ENCODE measurements at places on chromosomes 7 and 10.

DNA sequence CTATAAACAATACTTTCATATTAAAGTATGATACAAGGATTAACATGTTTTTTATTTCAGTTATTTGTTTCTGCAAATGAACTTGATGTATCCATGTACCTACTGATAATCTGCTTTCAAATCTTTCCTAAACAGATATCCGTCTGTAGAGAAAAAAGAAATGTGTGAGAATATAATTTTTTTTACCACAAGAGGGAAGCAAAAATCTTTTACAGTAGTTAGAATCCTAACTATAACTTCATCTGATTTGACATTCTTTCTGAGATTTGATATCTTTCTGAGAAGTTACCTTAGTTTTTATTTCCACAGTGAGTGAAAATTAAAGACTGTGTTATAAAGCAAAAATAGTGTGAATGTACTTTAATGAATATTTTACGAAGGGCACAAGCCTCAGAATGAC lies 203.9 kb upstream of the PCLO start:
- DNase-seq = no peak

DNA sequence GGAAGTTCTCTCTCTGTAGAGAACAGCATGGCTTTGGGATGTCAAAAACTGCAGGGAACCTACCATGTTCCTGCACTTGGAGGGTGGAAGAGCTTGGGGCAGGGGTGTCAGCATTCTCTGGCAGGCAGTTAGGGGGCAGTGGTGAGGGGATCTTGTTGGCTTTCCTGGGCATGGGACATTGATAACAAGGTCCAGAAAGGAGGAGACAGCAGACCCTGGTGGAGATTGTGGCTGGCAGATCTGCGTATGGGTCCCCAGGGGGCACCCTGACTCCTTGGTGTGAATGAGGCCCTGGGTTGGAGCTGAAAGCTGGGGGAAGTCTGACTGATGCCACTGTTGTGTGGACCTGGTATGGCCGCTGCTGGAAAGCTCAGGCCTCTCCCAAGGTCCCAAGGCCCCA lies 22.9 kb upstream of the CAMK2B start:
- no peak for DNase-seq

GRCh38 chr7:3518546-3518945 lies 217.5 kb downstream of the SDK1 start:
- DNase-seq = no peak

- DNase-seq = no peak
These were observed 57.0 kb downstream of the ZNF277 start for GRCh38 chr7:112263519-112263918.

- no peak for DNase-seq
These were observed 38.9 kb upstream of the IL6 start for GRCh38 chr7:22688084-22688483.

DNA sequence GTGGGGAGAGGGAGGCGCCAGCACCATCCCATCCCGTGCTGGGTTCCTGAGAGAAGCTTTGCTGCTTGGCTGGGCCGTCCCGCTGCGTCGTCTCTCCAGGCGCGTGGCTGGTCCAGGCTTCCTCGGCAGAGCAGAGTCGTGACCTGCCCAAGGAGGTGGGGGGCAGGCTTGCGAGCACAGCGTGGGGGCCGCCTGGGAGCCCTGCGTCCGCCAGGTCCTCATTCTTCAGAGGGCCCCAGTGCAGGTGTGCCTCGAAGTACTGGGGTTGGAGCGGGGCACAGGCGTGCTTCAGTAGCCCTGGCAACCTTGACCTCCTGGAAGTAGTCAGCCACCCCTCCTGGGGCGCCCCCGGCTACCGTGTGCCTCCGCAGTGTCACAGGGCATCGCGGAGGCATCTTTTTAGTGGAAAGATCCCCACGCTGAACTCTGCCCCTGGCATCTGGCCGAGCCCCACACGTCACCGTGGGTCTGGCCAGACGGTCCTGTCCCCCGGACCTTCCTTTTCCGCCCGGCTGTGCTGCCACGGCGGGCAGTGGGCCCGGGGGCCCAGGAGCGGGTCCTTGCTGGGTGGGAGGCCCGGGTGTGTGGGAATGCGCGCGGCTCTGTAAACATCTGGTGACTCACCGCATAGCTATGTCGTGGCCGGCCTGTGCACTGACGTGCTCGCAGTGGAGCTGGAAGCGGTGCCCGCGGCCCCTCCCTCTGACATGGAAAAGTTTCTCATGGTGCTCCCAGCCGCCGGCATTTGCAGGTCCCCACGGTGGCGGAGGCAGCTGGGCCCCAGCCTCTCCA lies 6.4 kb downstream of the MAFK start:
- no peak for DNase-seq

DNA sequence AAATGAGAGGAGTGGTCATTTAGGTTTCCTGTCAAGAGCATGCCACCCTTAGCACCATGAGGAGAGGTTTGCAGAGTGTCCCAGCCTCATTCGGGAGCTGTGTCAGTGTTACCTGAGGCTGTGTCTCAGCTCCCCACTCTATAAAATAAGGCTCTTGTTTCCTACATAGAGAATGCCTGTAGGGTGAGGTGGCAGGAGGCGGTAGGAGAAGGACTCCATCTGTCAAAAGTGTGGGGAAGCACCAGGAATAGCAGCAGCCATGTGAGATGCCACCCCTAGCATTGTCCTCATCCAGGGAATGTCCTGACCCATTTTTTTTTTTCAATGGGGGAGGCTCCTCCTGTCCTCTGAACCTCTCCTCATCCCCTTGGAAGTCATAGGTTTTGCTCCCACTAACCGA lies 451.2 kb downstream of the PLXNA4 start:
- DNase-seq = no peak

- DNase-seq = no peak
These were observed 42.3 kb downstream of the MINPP1 start for GRCh38 chr10:87546971-87547413.

- DNase-seq = no peak
These were observed 175.9 kb downstream of the PAXIP1 start for GRCh38 chr7:154827007-154827406.

DNA sequence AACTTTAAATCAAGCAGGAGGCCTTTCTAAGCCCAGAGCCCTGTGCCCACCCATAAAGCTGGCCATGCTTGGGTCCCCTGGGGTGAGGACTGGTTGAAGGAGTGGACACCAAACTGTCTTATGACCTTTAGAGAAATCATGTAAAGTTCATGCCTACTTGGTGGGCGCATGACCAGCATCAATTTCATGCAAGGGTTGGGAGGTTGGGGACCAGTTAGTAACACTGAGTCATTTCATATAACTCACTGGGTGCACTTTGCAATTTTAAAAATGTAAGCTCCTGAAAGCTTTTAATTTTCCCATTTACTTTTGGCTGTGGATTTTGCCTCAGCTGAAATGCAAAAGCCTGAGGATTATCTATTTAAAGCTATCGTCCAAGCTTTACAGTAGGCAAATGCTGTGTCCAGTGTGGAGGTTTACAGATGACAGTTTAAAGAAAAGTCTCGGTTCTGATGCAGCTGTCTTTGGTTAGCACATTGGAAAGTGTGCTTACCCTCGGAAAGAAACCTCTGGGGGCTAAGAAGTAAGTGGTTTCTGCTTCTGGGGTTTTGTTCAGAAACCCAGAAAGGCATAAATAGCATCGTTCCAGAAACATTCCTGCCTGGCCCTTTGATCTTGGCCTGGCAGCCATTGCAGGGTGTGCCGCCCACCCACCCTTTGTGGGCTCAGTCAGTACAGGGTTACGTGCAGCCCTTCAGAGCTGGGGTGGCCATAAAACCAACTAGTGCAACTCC lies 48.8 kb upstream of the CHST15 start:
- DNase-seq = no peak

GRCh38 chr7:49731836-49732235 lies 41.6 kb upstream of the VWC2 start:
- no peak for DNase-seq

Data from SIG-M5 (cell line).